Memory B cell (primary cell): ENCODE measurements at places on chromosomes 7 and 10.

DNA sequence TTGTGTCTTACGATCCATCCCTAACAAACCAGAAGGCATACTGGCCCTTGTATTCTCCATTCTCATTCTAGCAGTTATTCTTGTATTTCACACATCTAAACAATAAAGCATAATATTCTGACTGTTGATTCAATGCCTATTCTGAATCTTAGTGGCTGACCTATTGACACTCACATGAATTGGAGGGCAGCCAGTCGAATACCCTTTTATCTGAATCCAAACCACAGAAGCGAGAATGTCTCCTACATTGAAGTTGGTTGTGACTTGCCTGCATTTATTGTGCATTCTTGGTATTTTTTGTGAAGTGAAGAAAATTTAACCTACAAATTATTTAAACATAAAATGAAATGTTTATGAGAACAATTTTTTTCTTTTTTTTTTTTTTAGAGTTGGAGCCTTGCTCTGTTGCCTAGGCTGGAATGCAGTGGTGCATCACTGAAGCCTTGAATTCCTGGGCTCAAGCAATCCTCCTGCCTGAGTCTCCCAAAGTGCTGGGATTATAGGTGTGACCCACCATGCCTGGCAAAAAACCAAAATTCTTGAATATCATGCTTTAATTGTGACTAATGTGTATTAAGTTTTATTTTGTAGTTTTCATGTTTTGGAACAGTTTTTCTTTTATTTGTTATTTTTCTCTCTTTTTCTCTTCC, 22.7 kb downstream of the EXOC4 start:
- H3K27me3 ChIP-seq = no peaks in the 10 kb centered on the region
- no peak overlapping the region for H3K27ac ChIP-seq
- DNase-seq = no peak
- H3K4me1 ChIP-seq = no peaks in the 10 kb centered on the region

- DNase-seq = no peak
- H3K27ac ChIP-seq = no peak overlapping the region
Measured at GRCh38 chr7:111820621-111821020, 258.3 kb upstream of the IMMP2L start.

- no peaks in the 10 kb centered on the region for H3K27me3 ChIP-seq
- H3K4me3 ChIP-seq = peak overlapping the region; percentile 64
- H3K36me3 ChIP-seq = peaks cover 5% of the 10 kb centered on the region
- peaks cover 28% of the 10 kb centered on the region for H3K4me1 ChIP-seq
- no peak for DNase-seq
- H3K27ac ChIP-seq = peak overlapping the region; percentile 57
Measured at GRCh38 chr7:24877790-24878311, 102.1 kb downstream of the OSBPL3 start.

GRCh38 chr10:94210440-94211168, 152.1 kb downstream of the NOC3L start:
- peaks cover 15% of the 10 kb centered on the region for H3K27me3 ChIP-seq
- no peak overlapping the region for H3K27ac ChIP-seq
- H3K4me3 ChIP-seq = no peak overlapping the region
- H3K36me3 ChIP-seq = no peaks in the 10 kb centered on the region
- DNase-seq = no peak

DNA sequence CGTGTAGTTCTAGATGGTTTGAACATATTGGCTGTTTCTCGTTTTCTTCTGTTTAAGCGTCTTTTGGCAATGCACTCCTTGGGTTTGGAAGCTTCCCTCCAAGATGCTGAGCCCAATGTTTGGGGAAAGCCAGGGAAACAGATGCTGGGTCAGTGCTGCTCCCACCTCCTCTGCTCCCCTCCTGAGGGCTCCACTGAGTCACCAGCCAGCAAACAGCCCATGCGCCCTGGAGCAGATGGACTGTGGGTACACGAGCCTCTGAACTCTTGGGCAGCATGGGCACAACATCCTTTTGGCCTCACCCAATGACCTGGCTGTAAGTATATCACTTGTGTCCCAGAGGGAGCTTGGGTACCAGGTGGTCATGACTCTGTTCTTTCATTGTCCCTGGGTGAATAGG, 207.6 kb downstream of the BUB3 start:
- no peak for DNase-seq
- H3K36me3 ChIP-seq = no peaks in the 10 kb centered on the region
- no peak overlapping the region for H3K27ac ChIP-seq
- H3K4me1 ChIP-seq = no peaks in the 10 kb centered on the region
- no peaks in the 10 kb centered on the region for H3K27me3 ChIP-seq

- H3K27ac ChIP-seq = peak overlapping the region; percentile 46
- H3K36me3 ChIP-seq = peaks cover 12% of the 10 kb centered on the region
- no peak for DNase-seq
- H3K27me3 ChIP-seq = no peaks in the 10 kb centered on the region
- no peak overlapping the region for H3K4me3 ChIP-seq
Measured at GRCh38 chr7:38825721-38826440, 83.1 kb downstream of the VPS41 start.

- no peak overlapping the region for H3K4me3 ChIP-seq
- H3K4me1 ChIP-seq = no peaks in the 10 kb centered on the region
- peaks cover 3% of the 10 kb centered on the region for H3K27me3 ChIP-seq
- no peaks in the 10 kb centered on the region for H3K36me3 ChIP-seq
Measured at GRCh38 chr10:60821656-60822055, 43.4 kb downstream of the CDK1 start.

GRCh38 chr10:31013331-31013730, 18.3 kb downstream of the ZNF438 start:
- H3K36me3 ChIP-seq = peaks cover 14% of the 10 kb centered on the region
- H3K27me3 ChIP-seq = no peaks in the 10 kb centered on the region
- no peak for DNase-seq

GRCh38 chr7:114687238-114687637, 234.7 kb upstream of the MDFIC start:
- H3K4me1 ChIP-seq = no peaks in the 10 kb centered on the region
- no peaks in the 10 kb centered on the region for H3K36me3 ChIP-seq
- DNase-seq = no peak
- no peak overlapping the region for H3K4me3 ChIP-seq

- peak overlapping the region; percentile 89 for H3K27ac ChIP-seq
- H3K36me3 ChIP-seq = no peaks in the 10 kb centered on the region
- H3K4me3 ChIP-seq = peak overlapping the region; percentile 93
- peaks cover 31% of the 10 kb centered on the region for H3K4me1 ChIP-seq
- no peak for DNase-seq
Measured at GRCh38 chr7:48088559-48089045, 463 bp upstream of the UPP1 start.

DNA sequence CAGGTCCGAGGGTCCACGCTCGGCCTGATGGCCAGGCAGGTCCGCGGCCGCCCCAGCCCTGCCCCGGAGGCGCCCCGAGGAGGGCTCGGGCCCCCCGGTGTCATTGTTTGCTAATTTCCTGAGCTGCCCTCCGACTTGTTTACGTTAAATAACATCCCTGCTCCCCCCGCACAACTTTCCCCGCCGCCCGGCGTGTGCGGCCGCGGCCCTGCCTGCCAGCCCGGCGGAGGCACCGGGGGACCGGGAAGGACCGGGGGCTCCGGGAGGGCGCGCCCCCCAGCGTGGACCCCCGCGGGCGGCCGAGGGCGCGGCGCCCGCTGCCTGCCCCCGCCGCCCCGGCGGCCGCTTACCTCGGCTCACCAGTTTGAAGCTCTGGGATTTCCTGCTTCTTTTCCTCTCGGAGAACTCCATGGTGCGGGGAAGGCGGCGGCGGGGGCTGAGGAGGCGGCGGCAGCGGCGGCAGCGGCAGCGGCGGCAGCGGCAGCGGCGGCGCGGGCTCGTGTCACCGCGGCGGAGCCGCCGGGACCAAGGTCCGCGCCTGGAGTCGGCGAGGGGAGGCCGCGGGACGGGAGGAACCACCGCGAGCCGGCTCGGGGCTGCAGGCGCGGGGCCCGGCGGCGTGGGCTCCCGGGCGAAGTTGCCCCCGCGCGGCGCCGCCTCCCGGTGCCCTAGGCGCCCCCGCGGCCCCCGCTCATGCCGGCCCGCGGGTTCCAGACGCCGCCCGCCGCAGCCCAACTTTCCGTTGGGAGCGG, 515 bp downstream of the BEND7 start:
- H3K4me1 ChIP-seq = peaks cover 8% of the 10 kb centered on the region
- H3K27me3 ChIP-seq = peaks cover 19% of the 10 kb centered on the region
- H3K36me3 ChIP-seq = no peaks in the 10 kb centered on the region
- no peak for DNase-seq
- H3K27ac ChIP-seq = no peak overlapping the region

DNA sequence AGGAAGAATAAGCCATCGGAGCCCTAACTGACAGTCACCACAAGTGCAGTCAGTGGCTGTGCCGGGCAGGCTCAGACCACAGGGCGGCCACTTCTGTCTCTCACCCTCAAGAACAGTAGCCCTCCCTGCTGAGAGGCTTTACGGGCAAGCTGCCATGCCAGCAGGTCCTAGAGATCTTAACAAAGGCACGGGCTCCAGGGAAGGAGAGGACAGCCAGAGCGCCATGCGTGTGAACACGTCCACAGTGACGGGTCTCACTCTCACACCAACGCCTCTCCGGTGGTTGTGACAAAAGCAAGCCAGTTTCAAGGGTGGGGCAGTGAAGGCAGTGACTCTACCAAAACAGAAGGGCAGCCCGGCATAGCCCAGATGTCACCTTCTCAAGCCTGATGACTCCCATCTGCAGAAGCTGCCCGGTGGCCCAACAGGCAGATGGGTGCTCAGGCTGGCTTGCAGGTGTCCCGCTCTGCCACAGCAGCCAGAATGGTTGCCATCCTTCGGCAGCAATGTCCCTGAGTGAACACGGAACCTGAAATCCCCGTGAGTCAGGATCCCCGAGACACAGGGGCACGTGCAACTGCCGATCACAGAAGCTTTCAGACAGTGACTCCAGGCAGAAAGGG, 102.0 kb downstream of the FAM53B start:
- H3K27ac ChIP-seq = peak overlapping the region; percentile 96
- H3K4me3 ChIP-seq = peak overlapping the region; percentile 77
- no peaks in the 10 kb centered on the region for H3K27me3 ChIP-seq

DNA sequence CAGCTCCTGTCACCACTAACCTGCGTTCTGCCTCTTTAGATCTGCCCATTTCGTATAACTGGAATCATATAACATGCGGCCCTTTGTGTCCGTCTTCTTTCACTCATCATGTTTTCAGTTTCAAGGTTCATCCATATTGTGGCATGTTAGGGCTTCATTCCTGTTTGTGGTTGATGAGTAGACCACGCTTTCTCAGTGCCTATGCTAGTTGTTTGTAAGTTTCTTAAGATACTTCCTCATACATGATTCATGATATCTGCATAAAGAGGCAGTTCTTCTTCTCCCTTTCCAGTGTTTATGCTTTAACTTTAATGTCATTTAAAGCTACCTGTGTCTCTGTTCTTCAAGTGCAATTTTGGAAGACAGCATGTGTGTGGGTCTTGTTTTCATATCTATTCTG, 79.5 kb upstream of the FAM20C start:
- H3K36me3 ChIP-seq = peaks cover 5% of the 10 kb centered on the region
- H3K27me3 ChIP-seq = peaks cover 25% of the 10 kb centered on the region
- H3K4me1 ChIP-seq = no peaks in the 10 kb centered on the region
- no peak overlapping the region for H3K27ac ChIP-seq
- no peak for DNase-seq
- no peak overlapping the region for H3K4me3 ChIP-seq

- no peak overlapping the region for H3K27ac ChIP-seq
- H3K4me3 ChIP-seq = no peak overlapping the region
- no peak for DNase-seq
Measured at GRCh38 chr10:94351089-94351488, 11.7 kb downstream of the NOC3L start.

- H3K4me1 ChIP-seq = peaks cover 1% of the 10 kb centered on the region
- H3K27ac ChIP-seq = no peak overlapping the region
- DNase-seq = no peak
Measured at GRCh38 chr10:121956111-121957061, 18.6 kb downstream of the NSMCE4A start.

DNA sequence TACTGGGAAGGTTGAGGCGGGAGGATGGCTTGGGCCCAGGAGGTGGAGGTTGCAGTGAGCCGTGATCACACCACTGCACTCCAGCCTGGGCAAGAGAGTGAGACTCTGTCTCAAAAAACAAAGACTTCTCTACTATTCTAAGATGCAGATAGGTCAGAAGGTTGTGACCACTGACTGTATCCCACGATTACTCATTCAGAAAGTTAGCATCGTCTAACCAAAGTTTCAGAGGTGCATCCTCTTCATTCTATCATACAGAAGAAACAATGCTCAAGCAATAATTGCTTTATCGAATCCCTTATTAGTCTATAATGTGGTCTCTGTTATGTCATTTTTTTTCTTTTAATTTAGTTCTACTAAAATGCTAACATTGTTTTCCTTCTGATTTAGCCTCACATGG, 348.7 kb upstream of the LRGUK start:
- H3K4me1 ChIP-seq = no peaks in the 10 kb centered on the region
- no peak overlapping the region for H3K4me3 ChIP-seq
- peaks cover 18% of the 10 kb centered on the region for H3K36me3 ChIP-seq
- DNase-seq = no peak
- no peaks in the 10 kb centered on the region for H3K27me3 ChIP-seq
- no peak overlapping the region for H3K27ac ChIP-seq

- peak overlapping the region; percentile 63 for H3K27ac ChIP-seq
- H3K27me3 ChIP-seq = peaks cover 5% of the 10 kb centered on the region
Measured at GRCh38 chr10:73647211-73647874, 6.1 kb upstream of the MYOZ1 start.

DNA sequence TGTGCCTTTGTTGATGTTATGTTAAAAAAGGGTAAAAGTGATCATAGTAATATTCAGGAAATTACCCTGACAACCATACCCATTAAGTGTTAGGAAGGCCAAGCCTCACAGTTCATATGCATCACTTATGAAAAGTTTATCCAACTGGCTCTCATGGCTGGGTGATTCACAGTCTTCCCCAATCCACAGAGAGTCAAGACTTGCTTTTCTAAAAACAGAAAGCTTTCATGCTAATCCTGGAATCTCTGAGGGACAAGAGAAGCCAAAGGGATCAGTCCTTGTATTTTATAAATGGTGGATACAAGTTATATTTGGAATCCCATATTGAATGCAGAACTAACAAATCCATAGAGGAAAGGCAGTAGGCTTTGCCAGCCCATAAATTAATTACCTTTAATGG, 218.3 kb downstream of the JAZF1 start:
- H3K27ac ChIP-seq = no peak overlapping the region
- H3K4me1 ChIP-seq = peaks cover 16% of the 10 kb centered on the region

- peaks cover 29% of the 10 kb centered on the region for H3K36me3 ChIP-seq
- no peak overlapping the region for H3K4me3 ChIP-seq
Measured at GRCh38 chr10:72122221-72122620, 33.9 kb upstream of the SPOCK2 start.

GRCh38 chr7:156473476-156474240, 166.9 kb upstream of the RNF32 start:
- no peaks in the 10 kb centered on the region for H3K36me3 ChIP-seq
- no peak for DNase-seq
- no peak overlapping the region for H3K4me3 ChIP-seq
- H3K27me3 ChIP-seq = peaks cover 10% of the 10 kb centered on the region
- H3K4me1 ChIP-seq = peaks cover 3% of the 10 kb centered on the region

GRCh38 chr10:71623098-71623985, 96.2 kb downstream of the C10orf105 start:
- H3K27me3 ChIP-seq = peaks cover 10% of the 10 kb centered on the region
- H3K4me3 ChIP-seq = no peak overlapping the region
- H3K36me3 ChIP-seq = no peaks in the 10 kb centered on the region
- peaks cover 7% of the 10 kb centered on the region for H3K4me1 ChIP-seq
- no peak overlapping the region for H3K27ac ChIP-seq
